ENCODE measurements at places on chromosomes 3 and 15.

- H3K27me3 ChIP-seq, result peaks cover 12% of the 10 kb centered on the region
- no peak overlapping the region for H3K27ac ChIP-seq
- no peaks in the 10 kb centered on the region for H3K36me3 ChIP-seq
- no peaks in the 10 kb centered on the region for H3K4me1 ChIP-seq
Measured at GRCh38 chr3:39970982-39971381, 161.6 kb downstream of the MYRIP start.

GRCh38 chr15:75067123-75067830, 43.9 kb downstream of the PPCDC start:
- H3K27me3 ChIP-seq, result no peaks in the 10 kb centered on the region
- DNase-seq, result no peak
- H3K4me3 ChIP-seq, result peak overlapping the region; percentile 42
- peaks cover 28% of the 10 kb centered on the region for H3K4me1 ChIP-seq

DNA sequence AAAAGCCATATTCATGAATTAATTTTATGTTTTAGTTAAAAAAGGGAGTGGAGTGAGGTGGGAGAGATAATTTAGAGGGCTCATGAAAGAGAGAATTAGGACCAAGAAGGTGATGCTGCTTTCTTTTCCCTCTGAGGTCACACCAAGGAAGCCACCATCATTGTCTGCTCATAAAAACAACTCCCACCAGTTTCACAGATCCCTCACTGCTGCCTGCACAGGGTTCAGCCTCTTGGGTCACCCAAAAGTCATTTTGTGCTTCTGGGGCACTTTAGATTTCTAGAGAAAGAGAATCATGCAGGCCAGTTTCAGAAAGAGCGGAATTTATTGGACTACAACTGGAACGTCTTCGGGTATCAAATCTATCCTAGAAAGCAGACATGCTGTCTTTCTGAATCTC, 241.4 kb upstream of the EOMES start:
- H3K36me3 ChIP-seq, result peaks cover 4% of the 10 kb centered on the region
- H3K27ac ChIP-seq, result no peak overlapping the region
- DNase-seq, result no peak
- H3K4me1 ChIP-seq, result no peaks in the 10 kb centered on the region

DNA sequence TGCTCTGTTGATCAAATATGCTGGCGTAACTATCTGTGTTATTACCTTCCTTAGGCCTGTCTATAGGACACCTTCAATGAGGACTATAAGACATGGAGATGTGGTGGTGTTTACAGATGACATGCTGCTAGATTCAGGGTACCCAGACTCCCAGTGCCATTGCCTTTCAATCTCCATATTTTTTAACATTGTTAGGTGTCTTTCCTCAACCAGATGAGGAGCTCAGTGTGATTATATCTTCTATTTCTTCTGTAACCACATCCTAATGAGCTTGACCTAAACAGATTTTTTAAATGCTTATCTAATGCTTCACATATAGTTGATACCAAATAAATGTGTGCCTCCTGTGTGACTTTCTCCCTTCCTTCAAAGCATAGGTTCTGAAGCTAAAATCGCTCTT, 730.1 kb upstream of the NR2F2 start:
- no peak overlapping the region for H3K27ac ChIP-seq
- H3K4me3 ChIP-seq, result no peak overlapping the region
- H3K4me1 ChIP-seq, result no peaks in the 10 kb centered on the region
- DNase-seq, result no peak
- H3K36me3 ChIP-seq, result no peaks in the 10 kb centered on the region

GRCh38 chr3:78913711-78914110, 854.1 kb downstream of the ROBO1 start:
- no peak for DNase-seq
- no peak overlapping the region for H3K27ac ChIP-seq
- no peak overlapping the region for H3K4me3 ChIP-seq
- H3K36me3 ChIP-seq, result no peaks in the 10 kb centered on the region

- H3K4me3 ChIP-seq, result no peak overlapping the region
- peaks cover 9% of the 10 kb centered on the region for H3K27me3 ChIP-seq
- H3K4me1 ChIP-seq, result no peaks in the 10 kb centered on the region
Measured at GRCh38 chr3:167851171-167851570, 115.7 kb downstream of the SERPINI1 start.

DNA sequence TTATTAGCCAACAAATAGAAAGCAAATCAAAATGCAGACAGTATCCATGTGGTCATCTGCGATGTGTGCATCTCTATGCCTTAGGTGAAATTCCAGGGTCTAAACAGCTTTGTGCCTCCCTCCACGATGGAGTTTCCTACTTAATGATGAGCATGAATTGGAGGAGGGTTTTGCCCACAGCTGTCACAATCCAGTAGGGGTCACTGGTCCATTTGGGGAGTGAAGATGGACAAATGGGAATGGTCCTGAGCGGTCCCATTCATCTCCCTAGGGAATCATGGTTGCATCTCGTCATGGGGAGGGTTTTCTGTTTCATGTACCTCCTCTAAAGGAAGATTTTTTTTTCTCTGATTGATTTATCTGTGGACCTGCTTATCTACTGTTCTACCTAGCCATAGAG, 358.0 kb downstream of the PTPRG start:
- no peaks in the 10 kb centered on the region for H3K36me3 ChIP-seq
- no peak for DNase-seq
- H3K27ac ChIP-seq, result no peak overlapping the region
- no peak overlapping the region for H3K4me3 ChIP-seq

DNA sequence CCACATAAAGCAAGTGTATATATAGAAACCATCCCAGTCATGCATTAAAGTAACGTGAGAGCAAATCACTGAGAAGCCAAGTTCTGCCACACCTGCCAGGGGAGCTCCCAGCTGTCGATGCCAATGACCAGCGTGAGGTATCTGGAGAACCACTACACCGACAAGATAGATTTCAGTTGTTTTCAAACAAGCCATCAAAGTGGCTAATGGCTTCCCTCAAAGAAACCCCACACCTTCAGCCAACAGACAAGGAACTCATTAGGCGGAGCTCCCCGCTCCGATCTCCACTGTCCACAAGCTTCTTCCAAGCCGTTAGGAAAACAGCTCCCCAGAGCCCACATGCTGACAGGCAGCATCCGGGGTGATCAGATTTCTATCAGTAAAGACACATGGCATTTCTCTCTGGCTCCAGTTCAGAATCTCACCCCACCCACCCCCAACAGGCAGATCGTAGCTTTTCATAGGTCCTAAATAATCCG, 54.2 kb upstream of the SPATA12 start:
- H3K4me1 ChIP-seq, result peaks cover 4% of the 10 kb centered on the region
- DNase-seq, result no peak
- H3K4me3 ChIP-seq, result no peak overlapping the region
- peaks cover 2% of the 10 kb centered on the region for H3K36me3 ChIP-seq
- H3K27ac ChIP-seq, result peak overlapping the region; percentile 2
- peaks cover 35% of the 10 kb centered on the region for H3K27me3 ChIP-seq

DNA sequence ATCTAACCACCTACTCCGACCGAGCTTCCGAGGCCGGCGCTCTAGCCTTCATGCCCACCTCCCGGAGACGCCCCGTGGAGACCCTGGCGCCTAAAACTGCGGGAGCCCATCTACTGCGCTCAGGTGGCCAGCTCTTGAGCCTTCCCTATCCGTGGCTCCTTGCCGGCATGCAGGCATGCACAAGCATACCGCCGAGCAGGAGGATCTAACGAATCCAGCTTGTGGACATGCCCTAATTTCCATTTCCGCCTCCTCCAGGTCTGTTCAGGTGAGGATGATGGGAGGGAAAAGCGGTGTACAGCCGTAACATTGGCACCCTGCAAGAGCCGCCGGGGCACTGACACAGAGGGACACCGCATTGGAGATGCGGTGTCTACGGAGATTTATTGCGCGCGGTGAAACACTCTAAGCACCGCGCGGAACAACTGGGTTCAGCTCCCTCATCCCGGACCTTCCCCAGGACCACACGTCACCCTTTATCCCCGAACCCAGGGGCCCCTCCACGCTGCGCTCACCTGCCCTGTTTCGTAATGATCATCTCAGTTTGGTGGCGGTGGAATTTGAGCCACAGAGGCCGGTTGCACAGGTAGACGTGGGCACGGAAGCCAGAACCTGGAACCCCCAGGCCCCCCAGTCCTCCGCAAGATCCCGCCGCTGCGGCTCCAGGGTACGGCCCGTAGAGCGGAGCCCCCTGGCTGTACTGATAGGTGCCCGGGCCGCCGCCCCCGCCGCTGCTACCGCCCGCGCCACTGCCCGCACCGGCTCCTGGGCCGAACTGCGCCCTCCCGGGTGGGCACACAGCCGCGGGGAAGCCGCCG, 1.0 kb downstream of the EOMES start:
- H3K4me3 ChIP-seq, result peak overlapping the region; percentile 89
- peaks cover 82% of the 10 kb centered on the region for H3K27me3 ChIP-seq
- DNase-seq, result no peak
- peaks cover 25% of the 10 kb centered on the region for H3K4me1 ChIP-seq
- H3K27ac ChIP-seq, result no peak overlapping the region

DNA sequence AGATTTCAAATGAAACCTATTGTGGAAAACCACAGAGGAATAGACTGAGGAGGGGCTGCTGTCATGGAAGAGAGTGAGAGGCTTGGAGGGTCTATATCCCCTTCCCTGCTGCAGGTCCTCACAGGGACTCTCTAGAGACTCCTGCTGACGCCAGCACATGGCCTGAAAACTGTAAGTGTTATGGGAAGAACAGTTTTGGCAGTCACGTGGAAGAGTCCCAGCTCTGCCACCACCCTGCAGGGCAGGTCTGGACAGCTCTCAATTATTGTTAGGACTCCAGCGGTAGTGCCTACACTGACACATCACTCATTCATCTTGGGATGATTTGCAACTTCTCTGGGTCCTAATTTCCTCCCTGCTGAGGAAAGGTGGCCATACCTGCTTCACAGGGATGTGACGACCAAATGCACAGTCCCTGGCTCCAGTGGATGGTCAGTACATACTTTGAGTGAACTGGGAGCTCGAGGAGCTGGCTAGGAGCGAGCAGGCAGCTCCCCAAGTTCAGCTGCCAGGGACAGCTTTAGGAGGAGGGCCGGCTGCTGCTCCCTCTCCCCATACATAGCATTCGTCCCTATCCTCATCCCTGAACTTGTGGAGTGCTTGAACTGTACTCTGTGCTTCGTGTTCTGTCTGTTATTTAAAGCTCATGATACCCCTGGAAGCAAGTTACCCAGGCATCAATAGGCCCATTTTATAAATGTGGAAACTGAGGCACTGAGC, 49.2 kb downstream of the CTXND1 start:
- no peak overlapping the region for H3K27ac ChIP-seq
- H3K36me3 ChIP-seq, result peaks cover 7% of the 10 kb centered on the region
- no peak overlapping the region for H3K4me3 ChIP-seq
- peaks cover 2% of the 10 kb centered on the region for H3K4me1 ChIP-seq
- peaks cover 63% of the 10 kb centered on the region for H3K27me3 ChIP-seq

DNA sequence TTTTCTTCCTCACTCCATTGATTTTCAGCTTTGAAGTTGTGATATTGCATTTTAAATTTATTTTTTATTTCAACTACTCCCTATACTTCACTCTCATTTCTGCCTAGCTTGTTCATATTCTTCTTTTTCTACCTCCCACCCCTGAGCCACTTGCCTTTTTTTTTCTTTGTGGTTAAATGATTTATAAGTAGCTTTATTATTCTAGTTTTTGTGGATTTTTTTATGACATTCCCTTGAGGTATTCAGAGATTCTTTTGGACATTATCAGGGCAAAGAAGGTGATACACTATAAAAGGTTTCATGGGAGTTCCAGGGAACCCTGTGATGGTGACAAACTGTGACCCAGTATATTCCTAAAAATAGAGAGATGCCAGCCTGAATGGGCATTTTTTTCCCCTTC, 3.3 kb downstream of the C15orf61 start:
- H3K36me3 ChIP-seq, result no peaks in the 10 kb centered on the region
- H3K4me3 ChIP-seq, result no peak overlapping the region
- DNase-seq, result no peak
- H3K4me1 ChIP-seq, result peaks cover 14% of the 10 kb centered on the region
- peak overlapping the region; percentile 78 for H3K27ac ChIP-seq

DNA sequence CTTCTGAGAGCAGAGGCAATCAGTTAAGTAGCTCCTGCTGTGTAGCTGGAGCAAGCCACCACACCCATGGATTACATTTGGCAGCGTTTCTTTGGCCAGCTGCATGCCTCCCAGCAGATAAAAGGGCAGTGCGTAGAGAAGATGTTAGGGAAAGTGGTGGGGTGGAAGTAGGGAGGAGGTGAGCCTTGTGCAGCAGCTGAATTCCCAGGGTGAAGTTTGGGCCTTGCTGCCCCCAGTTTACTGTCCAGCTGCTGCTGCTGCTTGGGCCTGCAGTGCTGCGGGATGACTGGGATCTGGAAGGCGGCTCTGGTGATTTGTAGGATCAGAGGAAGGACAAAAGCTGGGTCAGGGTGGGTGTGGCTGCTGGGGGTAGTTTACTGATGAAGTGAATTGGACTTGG, 318.7 kb upstream of the C2CD4B start:
- H3K27ac ChIP-seq, result no peak overlapping the region
- no peak for DNase-seq
- no peak overlapping the region for H3K4me3 ChIP-seq

DNA sequence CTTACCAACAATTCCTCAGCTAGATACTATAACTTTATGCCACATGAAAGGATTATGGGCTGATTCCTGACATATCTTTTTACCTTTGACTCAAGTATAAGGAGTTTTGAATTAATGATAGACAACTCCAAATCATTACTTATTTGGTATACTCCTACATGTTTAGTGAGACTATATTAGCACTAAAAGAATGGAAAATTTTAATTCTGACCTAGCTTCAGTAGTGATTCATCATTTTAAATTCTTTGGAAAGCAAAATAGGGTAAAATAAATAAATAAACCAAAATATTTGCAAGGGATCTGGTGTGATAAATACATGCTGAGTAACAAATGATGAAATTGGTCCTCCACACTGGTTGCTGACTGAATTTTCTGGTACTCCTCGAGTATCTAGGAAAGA, 42.3 kb upstream of the VGLL3 start:
- H3K27ac ChIP-seq, result no peak overlapping the region
- H3K4me1 ChIP-seq, result no peaks in the 10 kb centered on the region
- DNase-seq, result no peak
- no peaks in the 10 kb centered on the region for H3K27me3 ChIP-seq
- H3K36me3 ChIP-seq, result no peaks in the 10 kb centered on the region

DNA sequence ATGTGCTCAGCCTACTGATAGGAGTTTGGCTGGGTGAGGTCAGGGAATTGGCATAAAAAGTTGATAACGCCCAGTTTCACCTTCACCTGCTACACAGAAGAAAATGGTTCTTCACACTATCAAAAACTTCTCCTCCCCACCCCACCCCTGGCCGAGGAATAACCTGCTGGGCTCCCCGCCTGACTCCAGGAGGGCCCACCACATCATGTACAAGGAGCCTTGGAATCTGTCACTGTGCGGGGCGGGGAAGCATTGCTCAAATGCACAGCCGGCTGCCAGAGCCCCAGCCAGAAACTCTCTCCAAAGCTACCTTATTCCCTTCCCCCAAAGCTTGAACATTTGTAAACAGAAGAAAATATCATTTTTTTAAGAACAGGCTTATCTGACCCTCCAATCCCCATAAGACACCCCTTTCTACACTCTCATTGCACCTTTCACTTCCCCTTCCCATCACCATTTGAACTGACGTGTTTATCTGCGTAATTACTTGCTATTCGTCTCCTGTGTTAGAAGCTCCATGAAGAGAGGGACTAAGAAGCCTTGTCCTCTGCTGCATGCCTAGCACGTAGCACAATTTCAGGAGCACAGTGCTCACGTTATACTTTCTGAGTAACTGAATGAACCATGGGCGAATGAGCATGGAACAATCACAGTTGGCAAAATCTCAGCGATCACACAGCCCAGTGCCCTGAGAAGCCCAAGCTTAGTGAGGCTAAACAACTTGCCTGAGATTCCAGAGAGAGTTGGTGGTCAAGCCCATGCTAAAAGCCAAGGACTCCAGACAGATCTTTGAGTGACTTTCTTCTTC, 82.9 kb downstream of the HES1 start:
- H3K4me1 ChIP-seq, result peaks cover 15% of the 10 kb centered on the region
- peak overlapping the region; percentile 37 for H3K27ac ChIP-seq
- peaks cover 5% of the 10 kb centered on the region for H3K36me3 ChIP-seq
- no peak overlapping the region for H3K4me3 ChIP-seq
- no peak for DNase-seq

Measured in T-helper 17 cell (primary cell).